GM23248 (cell line): ENCODE measurements at places on chromosomes 5 and 9.
A peak's percentile ranks its signal among the peaks of the same experiment; 100 is the strongest.

GRCh38 chr5:174119468-174119881, 74.0 kb downstream of the NSG2 start:
- DNase-seq, result no peak

GRCh38 chr9:130905902-130906734, 9.5 kb upstream of the QRFP start:
- no peak for DNase-seq

- DNase-seq, result no peak
Measured at GRCh38 chr5:1464096-1464446, 18.8 kb upstream of the SLC6A3 start.

DNA sequence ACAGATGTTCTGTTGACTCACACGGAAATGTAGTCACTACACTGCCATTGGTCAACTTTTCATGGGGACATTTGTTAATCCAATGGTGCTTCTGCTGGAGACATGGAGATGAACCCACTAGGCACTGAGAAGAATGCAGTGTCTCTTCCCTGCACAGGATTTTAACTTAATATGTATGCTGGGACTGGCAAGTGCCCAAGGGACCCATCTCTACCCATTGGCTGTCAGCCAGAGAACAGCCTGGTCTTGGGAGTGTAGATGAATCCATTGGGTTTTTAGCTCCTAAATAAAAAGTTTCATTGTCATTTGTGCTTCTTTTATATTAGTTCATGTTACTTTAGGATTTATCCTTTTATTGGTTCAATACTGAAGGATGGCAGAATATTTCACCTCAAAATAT, 195.8 kb upstream of the CDH6 start:
- peak; percentile 4 for DNase-seq
